ENCODE measurements at places on chromosomes 6 and 20.
A peak's percentile ranks its signal among the peaks of the same experiment; 100 is the strongest.

DNA sequence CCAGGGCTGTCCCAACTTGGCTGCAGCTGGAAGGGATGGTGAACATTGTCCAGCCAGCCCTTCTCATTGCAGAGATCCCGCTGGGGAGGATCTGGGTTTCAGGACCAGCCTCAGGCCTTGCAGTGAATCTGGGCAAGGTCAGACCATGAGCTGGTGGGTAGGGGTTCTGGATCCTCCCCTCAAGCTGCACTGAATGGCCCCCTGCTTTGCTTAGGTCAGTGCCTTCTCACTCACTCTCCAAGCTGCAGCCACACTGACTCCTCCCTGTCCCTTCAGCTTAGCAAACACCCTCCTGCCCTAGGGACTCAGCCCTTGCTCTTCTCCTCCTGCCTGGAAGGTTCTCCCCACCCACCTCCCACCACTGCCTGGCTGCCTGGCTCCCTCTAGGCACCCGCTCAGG, 95.3 kb upstream of the KCNG1 start:
- DNase-seq = no peak

- no peak for DNase-seq
Measured at GRCh38 chr20:53857723-53858236, 212.6 kb downstream of the BCAS1 start.

- DNase-seq = no peak
Measured at GRCh38 chr6:127539272-127539671, 20.1 kb upstream of the MTCL3 start.

DNA sequence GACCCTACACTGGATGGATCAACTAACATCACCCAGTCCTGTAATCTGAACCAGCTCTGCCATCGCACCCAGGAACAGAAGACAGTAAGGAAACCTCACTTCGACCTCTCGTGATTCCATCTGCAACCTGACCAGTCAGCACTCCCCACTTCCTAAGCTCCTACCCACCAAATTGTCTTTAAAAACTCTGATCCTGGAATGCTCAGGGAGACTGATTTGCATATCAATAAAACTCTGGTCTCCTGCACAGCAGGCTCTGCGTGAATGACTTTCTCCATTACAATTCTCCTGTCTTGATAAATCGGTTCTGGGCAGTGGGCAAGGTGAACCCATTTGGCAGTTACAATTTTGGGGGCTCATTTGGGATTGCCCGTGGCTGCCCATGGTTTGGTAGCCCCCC, 18.3 kb upstream of the AGPAT4 start:
- DNase-seq = peak; percentile 28

DNA sequence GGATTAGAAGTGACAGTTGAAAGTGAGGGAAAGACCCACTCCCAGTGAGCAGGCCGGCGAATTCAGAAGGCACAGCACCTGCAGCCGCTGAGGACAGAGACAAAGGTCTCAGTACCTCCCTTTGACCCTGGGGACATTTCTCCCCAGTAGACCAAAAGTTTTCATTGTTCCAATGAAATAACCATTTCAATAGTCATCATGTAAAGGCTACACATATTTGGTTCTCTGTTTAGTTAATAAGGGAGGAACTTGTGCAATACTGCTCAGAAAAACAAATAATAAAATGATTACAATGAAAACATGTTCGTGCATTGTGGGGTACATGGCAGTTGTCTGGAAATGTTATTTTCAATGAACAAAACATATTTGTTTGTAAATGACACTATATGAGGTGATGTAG, 52.5 kb downstream of the EDN1 start:
- no peak for DNase-seq

DNA sequence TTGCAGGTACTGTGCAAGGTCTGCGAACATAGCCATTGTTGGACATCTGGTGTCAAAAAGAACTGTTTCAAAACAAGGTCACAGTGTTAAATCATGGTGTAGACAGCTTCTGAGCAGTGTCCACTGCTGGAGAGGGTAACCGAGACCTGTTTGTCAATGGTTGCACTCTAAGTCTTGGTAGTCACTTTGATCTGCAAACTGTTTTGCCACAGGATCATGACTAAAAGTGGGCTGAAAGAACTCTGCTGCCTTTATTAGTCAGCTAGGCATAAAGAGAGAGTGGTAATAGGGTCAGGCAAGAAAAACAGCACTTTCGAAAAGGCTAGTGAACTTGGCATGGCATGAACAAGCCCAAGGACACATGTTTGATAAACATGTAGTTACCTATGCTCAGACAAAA, 552.3 kb upstream of the CITED2 start:
- no peak for DNase-seq

DNA sequence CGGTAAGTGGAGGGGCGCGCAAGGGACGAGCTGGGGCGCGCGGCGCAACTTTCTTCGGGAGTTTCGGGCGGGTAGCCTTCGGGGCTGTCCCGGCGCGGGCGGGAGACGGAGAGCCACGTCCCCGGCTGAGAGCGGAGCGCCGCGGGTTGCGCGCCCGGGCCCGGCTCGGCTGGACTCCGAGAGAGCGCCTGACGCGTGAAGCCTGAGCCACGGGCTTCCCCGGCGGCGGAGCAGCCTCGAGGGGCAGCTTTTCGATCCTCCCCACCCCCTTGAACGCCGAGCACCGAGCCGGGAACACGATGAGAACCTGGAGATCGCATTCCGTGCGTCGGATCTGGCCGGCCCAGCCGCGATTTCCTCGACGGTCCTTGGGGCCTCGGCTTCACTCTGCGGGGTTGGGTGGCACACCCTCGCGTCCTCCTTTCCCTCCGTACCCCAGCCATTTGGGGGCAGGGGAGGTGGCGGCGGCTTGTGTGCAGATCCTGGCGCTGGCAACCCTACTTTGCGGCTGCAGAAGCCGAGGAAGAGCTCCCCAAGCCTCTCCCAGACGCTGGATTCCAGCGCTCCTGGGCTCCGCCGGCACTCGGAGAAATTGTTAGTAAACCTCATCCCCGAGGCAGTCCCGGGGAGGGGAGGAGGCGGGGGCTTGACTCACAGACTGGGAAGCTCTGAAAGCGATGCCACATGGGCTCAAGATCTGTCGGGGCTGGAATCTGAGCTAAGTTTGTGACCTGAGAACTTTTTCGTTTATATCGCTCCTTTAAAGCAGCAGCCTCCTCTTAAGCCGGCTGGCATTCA, 572 bp downstream of the DSE start:
- DNase-seq = peak; percentile 84

DNA sequence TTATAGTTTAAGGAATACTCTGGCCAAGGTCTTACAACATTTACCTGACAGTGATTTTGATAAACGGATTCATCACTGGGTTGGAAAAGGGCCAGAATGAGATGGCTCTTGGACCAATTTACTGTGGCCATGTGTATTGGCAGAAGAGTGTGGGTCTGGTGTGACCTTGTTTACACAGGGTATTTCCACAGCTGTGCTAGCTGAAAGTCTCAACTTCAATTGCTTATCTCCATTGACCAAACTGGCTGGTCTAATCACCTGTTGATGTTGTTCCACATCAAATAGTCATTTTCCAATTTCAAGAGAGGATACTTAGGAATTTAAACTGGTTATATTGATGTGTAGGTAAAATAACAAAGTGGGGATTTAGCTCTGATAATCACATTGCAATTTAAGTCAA, 501.6 kb upstream of the MAP3K7 start:
- DNase-seq = no peak

DNA sequence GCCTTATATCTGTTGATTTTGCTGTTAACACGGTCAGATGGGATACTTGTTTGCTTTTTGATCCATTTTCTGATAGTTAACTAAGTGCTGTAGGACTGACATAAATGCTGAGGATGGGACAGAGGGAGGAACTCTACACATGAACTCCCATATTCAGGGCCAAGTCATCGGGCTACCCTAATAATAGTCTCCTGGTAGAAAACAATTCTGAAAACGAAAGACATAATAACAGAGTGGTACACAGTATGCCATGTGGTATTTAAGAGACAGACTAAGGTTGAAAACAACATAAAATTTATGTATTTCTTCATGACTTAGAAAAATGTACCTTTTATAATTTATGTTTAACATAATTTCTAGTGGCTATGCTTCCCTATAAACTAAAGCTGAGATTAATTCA, 12.0 kb downstream of the ID4 start:
- DNase-seq = no peak

All from WTC11 (cell line).